ENCODE measurements at places on chromosomes 4 and X.

DNA sequence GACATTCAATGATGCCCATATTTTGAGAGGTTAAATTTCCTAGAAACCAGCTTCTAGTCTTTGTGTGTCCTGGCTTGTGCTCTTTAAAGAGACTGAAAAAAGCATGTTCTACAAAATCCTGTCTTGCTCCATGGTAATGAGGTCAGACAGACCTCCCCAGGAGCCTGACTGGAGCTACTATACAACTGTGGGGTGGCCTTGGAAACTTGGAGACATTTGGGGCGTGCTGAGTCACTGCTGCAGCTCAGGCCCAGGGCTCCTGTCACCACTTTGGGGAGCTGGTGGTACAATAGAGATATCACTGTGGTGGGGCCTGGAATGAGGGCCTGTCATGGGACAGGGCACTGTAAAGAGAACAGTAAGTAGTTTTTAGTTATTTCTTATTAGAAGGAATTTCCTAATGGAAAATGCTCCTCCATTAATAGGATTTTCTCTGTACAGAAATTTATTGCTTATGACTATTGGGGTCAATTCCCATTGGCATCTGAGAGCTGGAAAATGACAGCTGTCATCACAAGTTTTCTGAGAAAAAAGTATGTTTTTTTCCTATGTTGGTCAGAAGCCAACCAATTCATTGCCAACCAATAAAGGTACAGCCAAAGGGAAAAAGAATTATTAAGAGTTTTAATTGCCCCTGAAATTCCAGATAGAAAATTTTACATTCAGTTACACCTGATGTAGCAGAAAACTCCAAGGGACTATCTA lies 207.4 kb upstream of the JADE1 start:
- DNase-seq = no peak

DNA sequence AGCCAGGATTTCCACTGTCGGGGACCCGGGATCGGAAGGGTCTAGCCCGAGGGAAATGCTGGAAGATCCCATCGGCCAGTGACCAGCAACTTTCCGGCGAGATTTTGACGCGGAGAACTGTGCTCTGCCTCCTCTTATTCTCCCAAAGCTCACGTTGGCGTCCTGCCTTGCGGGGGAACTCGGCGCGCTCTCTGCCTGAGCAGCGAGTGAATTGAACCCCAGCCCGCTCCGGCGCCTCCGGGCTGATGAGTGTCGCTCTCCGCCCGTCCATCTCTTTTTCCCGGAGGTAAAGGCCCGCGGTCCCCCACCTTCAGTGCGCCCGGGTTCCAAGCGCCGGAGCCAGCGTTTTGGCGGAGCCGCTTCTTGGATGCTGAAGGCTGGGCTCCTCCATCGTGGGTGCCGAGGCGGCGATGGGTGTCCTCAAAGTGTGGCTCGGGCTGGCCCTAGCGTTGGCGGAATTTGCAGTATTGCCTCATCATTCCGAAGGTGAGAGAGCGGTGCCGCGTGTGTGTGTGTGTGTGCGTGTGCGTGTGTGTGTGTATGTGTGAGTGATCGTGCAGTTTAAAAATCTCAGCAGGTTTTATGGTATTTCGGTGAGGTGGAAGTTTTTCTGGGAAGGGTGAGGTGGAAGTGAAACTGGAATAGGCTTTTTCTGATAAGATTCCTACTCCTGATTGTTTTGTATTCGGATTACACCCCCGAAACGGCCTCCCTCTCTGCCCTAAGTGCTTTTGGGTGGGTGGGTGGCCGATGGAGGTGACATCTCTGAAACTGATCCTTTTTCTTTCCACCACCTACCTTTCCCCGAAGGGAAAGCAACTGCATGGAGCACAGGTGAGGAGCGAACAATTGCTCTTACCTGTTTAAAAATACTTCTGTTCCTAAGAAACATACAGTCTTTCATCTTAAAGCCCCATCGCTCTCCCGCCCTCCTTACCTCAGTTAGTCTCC lies 752 bp downstream of the FRAS1 start:
- DNase-seq = no peak

- no peak for DNase-seq
Measured at GRCh38 chr4:70594196-70594595, 2.1 kb downstream of the AMBN start.

GRCh38 chr4:152970102-152970820 lies 34.1 kb downstream of the FHDC1 start:
- DNase-seq = no peak

DNA sequence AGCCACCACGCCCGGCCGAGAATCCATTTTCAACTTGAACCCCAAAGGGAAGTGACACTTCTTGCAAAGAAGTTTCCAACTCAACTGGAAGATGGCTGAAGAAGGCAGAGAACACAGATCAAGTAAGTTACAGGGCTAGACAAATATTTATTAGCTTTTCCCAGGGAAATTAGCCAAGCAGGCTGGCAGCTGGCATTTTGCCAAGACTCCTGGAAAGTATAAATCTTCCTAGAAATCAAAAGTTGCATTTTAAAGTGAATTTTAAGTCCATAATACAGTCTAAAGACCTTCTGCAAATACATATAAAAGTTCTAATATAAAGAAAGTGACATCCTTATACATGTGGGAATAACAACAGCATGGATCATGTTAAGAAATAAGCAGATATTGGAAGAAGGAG lies 3.4 kb upstream of the MRPL1 start:
- no peak for DNase-seq

Measured in stimulated activated CD8-positive, alpha-beta memory T cell treated with anti-CD3 and anti-CD28 coated beads, Interleukin-4, amount 100 ng/mL, for 4 hours (primary cell).